ENCODE measurements at places on chromosomes 3 and 15.

DNA sequence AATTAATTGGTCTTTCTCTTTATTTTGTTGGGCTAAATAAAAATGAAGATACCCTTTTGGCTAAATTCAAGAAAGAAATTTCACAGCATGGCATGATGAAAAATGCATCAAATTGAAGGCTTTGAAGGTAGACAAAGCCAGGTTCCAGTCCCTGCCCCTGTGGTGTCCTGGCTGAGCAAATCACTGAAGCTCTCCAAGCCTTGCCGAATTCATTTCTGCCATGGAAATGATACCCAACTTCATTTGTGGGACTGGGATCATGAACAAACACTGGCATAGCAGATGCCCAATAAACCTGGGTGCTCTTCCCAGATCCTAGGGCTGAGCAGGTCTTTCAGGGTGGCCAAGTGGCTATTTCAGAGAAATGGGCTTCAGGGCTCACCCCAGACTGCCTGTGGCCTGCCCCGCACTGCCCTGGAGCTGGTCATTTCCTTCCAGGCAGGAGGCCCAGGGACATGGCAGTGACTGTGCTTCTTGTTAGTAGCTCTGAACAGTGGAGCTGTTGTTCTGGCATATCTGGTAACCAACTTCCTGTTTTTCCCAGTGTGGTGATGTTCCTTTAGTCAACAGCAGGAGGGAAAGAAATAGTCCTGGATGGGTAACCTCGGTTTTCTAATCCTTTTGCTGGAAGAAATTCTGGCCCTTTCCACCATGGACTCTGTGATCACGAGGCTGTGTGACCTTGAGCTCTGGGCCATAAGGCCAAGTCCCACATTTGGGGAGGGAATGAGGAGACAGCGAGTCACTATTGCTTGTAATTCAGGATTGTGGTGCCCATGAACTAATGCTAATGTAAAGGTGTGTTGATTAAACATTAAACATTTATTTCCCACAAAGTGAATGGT is 47.6 kb downstream of the CTDSPL start:
- DNase-seq: no peak

DNA sequence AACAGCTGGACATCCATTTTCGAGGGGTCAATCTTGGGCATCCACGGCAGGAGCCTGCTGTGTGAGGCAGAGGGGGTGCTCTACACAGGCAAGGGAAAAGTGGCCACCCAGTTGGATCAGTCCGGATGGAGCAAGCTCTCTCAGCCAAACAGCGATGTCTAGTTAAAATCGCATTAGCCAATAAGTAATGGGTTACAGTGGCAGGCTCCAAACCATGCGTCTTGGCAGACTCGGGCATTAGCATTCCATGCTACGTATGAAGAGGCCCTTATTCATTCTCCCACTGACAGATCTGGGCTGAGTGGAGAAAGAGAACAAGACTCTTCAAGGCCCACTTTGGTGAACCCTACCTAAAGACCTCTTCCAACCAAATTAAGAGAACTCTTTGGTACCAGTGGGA is 49.3 kb downstream of the CCNB2 start:
- DNase-seq: no peak

GRCh38 chr3:171126478-171127209 is 100.1 kb upstream of the SLC2A2 start:
- no peak for DNase-seq

DNA sequence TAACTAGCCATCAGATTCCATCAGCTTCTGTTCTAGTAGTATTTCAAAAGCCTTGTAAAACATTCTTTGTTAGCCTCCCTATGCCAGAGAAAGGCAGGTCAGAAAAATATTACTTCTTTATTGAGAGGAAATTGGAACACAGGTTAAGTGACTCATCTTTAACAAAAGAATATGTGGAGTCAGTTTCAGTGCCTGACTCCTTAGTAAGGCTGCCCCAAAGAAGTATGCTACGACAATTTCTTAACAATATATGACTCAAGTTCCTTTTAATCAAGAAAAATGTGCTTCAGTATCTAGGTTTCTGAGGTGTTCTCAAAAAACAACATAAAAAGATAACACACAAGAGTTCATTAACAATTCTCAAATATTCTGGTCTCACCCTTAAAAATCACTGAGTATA is 139.2 kb downstream of the VPS13C start:
- no peak for DNase-seq

DNA sequence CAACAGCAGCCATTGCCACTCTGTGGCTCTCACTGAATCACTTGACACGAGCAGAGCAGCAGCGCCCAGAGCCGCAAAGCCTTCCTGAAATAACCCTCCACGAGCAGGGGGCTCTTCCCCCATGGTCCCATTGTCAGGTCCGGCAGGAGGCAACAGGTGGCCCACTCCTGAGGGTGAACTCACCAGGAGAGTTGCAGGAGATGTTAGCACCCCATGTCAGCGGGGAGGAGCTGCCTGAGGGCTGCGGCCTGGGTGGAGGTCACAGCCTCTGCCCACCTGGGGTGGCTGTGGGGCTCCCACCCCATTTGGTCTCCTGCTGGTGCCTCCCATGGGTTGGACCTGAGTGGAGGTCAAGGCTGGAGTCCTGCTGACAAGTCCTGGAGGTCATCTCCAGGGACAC is 12.3 kb upstream of the C3orf22 start:
- DNase-seq: no peak

DNA sequence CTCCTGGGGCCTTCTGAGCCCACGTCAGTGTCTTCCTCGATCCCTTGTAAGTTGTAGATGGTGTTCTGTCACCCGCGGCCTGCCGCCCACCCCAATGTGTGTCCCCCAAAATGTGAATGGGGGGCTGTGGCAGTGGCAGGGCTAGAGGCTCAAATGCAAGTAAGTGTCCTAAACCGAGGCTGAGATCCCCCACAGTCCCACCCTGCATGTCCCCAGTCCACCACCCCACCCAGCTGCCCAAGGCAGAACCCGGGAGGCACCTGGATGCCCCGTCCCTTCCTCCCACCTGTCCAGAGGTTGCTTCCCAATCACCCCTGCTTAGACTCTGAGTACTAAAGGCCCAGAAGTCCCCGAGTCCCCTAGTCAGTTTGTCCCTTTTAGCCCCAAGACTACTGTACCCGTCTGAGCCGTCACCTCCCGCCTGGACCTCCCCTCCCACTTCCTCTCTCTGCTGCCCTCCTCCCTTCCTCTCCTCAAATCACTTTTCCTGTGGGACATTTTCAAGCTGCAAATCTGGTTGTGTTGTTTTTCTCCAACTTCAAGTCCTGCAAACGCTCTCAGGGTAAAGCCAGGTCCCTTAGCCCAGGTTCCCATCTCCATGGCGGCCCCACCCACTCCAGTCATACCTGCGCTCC is 11.8 kb upstream of the PLXND1 start:
- no peak for DNase-seq

- DNase-seq: no peak
These were observed 263.7 kb downstream of the GBE1 start for GRCh38 chr3:81497572-81498251.

GRCh38 chr3:171218069-171218468 is 191.5 kb upstream of the SLC2A2 start:
- DNase-seq: no peak

DNA sequence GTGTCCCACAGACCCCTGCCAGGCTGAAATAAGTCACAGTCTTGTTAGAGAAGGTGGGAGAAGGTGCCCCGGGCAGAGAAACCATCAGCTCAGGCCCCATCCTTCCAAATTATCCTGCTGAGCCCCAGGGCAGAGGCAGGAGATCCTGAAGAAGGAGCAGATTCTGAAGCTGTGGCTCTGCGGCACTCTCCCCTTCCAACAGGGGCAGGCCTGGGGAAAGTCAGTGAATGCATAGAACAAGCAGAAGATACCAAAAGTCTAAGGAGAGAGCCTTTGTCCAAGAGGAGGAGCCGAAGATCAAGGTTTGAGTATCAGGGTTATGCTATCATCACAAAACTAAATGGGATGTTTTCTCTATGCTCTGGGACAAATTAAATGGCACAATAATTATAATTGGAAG is 249.3 kb downstream of the XXYLT1 start:
- DNase-seq: no peak

DNA sequence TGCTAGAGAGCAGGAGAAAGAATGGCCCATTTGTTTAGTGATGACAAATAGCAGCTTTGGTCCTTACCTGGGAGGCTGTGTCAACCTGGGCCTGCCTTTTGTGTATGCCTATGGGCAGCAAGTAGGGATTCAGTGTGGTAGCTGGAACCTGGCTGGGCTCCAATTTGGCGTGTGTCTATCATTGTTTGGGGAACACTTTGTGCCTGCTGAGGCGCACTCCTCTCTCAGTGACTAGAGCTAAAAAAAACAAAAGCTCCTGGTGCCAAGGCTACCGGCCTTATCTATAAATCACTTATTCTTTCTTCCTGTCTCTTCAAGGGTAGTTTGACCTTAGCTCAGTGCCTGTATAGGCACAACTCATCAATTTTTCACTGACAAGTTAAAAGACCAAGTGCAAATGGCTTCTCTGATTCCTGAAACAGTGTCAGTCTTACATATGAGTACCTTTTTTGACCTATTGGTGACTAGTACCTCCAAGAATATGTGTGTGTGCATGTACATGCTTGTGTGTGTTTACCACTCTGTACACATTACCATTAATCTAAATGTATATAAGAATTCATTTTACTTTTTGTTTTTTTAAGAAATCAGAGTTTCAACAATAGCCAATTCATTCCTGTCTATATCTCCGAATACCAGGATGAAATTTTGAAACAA is 54.6 kb downstream of the GMNC start:
- DNase-seq: no peak

DNA sequence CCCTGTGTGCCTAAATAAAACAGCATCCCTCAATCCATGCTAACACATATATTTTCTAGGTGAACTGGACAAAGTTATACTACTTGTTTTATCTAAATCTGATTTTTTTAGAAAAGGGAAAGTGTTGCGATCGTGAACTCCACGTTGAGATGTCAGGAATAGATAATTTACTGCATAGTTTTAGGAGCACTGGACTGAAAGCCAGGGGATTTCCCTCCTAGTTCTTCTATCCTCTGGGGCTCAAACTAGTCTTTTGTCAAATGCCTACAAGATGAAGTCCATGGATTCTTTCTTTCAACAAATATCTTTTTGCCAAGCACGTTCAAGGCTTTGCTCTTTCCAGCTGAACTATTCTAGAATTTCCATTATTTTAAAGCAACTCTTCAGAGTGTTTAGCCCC is 617 bp upstream of the HPS3 start:
- no peak for DNase-seq

DNA sequence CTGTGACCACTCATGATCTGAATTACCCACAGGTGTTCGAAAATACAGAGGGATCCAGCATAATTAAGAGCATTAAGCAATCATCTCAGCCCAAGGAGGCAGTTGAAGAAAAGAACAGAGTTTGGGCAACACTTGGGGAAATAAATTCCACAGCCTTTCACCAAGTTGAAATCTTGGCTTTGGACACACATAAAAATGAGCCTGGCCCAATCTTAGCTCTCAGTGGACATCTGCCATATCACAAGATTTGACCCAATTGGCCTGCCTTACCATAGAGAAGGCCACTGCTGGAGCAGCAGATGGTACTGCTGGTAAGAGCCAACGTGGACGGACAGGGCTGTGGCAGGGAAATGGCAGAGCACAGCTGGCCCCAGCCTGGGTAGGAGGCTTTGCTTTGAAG is 13.0 kb downstream of the FOXP1 start:
- no peak for DNase-seq

GRCh38 chr3:111763001-111763471 is 96.0 kb upstream of the PHLDB2 start:
- no peak for DNase-seq

- no peak for DNase-seq
These were observed 11.6 kb upstream of the MUC4 start for GRCh38 chr3:195823280-195823679.

- DNase-seq: no peak
These were observed 129.4 kb downstream of the DLG1 start for GRCh38 chr3:197169028-197169427.

GRCh38 chr15:68061171-68061570 is 7.1 kb downstream of the PIAS1 start:
- no peak for DNase-seq

DNA sequence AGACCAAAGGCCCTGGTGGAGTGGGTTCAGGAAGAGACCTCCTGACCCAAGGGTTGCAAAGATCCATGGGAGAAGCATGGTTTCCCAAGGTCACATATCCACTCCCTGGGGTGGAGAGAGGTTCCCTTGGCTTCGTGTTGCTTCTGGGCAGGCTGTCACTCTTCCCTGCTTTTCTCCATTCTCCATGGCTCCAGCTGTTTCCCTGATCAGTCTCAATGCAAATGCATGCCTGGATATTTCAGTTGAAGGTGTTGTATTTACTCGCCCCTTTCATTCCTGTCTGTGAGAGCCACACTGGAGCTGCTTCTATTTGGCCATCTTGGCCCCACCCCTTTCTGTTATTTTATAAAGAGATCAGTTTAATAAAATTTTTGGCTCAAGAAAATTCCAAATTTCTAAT is 95.0 kb upstream of the PLSCR4 start:
- no peak for DNase-seq

DNA sequence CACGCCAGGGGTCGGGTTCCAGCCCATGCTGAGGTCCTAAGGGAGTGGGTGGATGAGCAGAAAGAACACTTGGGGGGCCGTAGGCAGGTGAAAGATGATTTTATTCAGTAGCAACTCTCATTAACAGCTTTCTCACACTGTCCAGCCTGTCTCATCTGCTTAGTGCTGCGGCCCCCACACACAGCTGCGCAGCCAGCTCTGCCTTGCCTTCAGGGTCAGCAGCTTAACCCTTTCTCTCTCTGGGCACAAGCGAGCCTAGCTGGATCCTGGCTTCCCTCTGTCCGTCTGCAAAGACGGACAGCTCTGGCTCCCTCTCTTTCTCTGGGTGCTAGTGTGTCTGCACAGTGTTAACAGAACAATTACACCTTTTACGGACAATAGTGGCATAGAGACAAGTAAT is 21.3 kb downstream of the NPAP1 start:
- DNase-seq: no peak

All from D721Med (cell line).